ENCODE measurements at places on chromosomes 3 and 15.

DNA sequence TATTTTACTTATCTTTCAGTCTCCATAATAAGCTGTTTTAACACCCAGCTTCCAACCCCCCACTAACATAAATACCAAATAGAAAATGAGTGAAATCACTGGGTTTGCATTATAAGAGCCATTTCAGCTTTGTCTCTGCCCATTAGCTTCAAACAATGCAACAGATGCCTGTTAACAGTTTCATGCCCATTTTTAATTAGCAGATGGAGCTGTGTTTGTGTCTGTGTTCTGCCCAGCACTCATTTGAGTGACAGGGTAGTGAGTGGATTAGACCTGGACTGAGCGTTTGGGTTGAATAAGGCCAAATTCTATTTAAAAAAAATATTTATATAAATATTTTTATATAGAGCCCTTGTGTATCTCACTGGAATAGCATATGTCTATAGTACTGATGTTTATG lies 7.4 kb downstream of the RAB8B start:
- DNase-seq: no peak

- DNase-seq: no peak
These were observed 21.4 kb downstream of the RFX7 start for GRCh38 chr15:56222302-56222701.

GRCh38 chr3:55166576-55167555 lies 239.0 kb upstream of the LRTM1 start:
- no peak for DNase-seq

- no peak for DNase-seq
These were observed 70.9 kb downstream of the GMPS start for GRCh38 chr3:155941354-155941753.

DNA sequence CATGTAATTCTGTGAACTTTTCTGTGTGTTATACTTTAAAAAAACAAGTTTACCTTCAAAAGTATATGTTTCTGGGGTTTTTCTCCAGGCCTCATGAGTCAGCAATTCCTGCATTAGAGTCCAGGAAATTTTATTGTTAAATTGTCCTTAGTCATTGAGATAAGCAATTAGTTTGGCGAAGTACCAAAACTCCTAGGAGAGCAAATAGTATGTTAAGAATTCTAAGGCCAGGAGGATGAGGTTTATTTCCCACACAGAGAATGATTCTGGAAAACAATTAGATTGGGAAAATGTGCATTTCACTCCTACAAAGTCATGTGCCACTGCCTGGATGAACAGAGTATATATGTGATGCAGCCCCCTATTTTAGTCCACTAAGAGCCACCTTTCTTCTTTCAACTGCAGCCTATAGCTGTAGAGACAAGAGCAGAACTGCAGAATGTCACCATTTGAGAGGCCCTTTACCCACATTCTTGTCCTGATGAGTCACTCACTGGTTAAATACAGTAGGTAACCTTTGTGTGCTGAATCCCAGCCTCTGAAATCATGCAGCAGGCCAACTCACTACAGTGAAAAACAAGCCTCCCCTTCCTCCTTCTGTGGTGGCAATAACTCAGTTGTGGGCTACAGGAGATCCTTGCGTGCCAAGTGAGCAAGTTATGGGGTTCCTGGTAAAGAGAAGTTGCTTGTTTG lies 452.8 kb upstream of the THBS1 start:
- no peak for DNase-seq

GRCh38 chr3:110126065-110126464 lies 788.7 kb upstream of the DPPA4 start:
- no peak for DNase-seq

- DNase-seq: no peak
These were observed 158.1 kb downstream of the APBA2 start for GRCh38 chr15:29043736-29044502.

GRCh38 chr3:37887824-37888223 lies 26.1 kb downstream of the CTDSPL start:
- no peak for DNase-seq

DNA sequence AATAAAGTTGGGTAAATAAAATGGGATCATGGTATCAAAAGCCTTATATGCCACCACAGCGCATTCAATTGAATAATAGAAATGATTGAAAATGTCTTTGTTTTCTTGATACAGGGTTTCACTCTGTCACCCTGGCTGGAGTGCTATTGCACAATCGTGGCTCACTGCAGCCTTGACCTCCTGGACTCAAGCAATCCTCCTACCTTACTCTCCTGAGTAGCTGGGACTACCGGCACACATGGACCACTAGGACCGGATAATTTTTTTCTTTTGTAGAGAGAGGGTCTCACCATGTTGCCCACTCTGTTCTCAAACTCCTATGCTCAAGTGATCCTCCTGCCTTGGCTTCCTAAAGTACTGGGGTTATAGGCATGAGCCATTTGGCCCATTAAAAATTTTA lies 33.8 kb upstream of the BBX start:
- DNase-seq: no peak

DNA sequence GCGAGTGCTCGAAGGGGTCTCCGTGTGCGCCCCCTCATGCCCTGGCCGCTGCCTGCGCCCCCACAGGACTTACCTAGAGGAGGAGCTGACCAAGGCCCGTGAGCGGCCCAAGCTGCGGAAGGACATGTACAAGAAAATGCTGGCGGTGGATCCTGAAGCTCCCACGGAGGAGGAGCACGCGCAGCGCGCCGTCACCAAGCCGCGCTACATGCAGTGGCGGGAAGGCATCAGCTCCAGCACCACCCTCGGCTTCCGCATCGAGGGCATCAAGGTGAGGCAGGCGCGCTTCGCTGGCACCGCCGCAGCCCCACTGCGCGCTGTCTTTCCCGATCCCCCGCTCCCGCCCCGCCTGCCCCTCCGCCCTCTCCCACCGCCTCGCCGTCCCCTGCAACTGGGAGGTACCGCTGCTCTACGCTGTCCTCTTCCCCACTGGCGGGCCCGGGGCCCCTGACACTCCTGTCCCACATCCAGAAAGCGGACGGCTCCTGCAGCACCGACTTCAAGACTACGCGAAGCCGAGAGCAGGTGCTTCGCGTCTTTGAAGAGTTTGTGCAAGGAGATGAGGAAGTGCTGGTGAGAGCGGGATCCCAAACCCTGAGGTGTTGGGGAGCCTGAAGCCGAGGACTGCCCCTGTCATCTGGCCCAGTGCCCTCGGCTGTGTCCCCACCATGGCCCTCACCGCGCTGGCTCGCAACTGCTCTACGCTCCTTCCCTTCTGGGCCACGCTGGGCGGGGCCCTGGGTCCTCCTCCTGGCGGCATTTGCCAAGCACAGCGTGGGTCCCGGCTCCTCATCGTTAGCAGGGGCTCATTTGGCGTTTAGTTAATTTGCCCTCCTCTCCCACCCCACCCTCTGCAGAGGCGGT lies 8.5 kb downstream of the ITPKA start:
- peak; percentile 54 for DNase-seq
